ENCODE measurements at places on chromosomes 5 and 9. TPM values are rescaled to one million over a fixed set of nuclear protein-coding genes. Genes with fewer than 3 reads are reported as not detected.

The PDGFRB gene
- polyA plus RNA-seq, result 9.6 TPM

The LEAP2 gene
- 0.73 TPM for polyA plus RNA-seq

The CCL28 gene
- 2.2 TPM for polyA plus RNA-seq

The PPP3R2 gene
- not detected for polyA plus RNA-seq

The DDX31 gene
- polyA plus RNA-seq, result 8.0 TPM

The TBC1D9B gene
- polyA plus RNA-seq, result 69.5 TPM
